ENCODE measurements at places on chromosomes 12 and 14.

DNA sequence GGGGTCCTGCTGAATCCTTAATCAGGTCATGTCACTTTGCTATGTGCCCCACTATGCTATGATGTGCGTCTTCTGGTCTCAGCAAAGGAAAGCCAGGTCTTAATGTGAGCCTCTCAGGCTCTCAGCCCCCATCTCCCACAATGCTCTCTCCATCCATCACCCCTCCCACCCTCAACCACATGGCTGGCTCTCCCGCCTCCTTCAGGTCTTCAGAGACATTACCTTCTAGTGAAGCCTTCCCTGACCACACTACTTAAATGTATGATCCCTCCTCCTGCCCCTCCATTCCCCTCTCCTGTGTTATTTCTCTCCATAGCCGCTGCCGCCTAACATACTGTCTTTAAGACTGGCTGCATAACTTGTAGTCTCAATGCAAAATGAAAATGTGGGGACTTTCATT lies 50.5 kb downstream of the KRT80 start:
- DNase-seq = no peak

GRCh38 chr12:100668945-100669536 lies 95.6 kb downstream of the GAS2L3 start:
- peak; percentile 43 for DNase-seq

- peak; percentile 13 for DNase-seq
Measured at GRCh38 chr14:95463171-95463901, 53.1 kb downstream of the SYNE3 start.

DNA sequence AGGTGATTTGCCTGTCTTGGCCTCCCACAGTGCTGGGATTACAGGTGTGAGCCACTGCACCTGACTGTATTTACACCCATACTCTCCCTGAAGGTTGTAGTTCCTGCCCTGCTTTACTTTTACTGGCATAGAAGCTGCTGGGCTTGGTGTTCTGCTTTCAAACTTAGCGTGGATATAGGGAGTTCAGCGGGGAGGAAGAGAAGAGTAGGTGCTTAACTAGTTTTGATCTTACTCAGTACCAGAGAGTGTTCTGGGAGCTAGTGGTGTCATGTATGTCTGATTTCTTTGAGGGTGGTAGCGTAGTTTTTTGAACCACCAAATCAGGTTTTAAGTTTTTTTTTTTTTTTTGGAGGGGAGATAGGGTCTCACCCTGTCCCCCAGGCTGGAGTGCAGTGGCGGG lies 13.8 kb downstream of the RCOR1 start:
- no peak for DNase-seq

DNA sequence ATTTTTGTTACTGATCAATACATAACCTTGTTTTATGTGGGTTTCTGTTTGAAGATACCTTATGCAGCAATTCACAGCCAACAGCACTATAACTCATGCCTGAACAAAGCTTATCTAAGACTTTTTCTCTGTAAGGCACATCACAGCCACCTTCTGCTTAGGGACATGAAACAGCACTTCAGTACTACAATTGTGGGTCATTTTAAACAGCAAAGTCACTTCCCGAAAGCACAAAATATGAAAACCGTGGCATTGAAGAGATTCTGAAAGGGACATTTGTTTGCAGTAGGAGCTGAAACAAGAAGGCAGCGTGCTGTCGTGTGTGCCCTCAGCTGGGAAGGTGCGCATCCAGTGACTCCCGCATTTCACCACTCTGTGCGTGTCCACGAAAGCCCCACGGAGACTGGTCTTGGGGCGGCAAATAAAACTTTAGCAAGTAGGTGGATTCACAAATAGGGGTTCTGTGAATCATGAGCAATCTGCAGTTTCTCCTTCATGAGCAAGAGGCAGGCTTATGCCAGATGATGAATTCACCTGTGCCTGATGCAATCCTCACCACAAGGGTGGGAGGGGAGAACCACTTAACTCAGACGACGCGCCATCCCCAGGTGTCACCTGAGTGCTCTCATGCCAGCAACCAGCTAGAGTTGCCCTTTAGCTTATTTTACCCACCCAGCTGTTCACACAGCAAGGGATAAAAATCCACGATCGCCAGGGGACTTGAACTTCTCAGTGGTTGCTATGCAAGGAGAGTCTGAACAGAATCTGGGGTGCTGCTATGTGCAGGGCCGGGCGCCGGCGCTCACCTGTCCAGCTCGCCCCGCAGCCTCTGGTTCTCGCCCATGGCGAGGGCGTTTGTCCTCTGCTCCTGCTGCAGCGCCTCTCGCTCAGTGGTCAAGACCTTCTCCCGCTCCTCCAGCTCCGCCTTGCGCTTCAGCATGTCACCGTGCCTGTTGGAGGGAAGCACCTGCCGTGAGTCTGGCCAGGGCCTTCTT lies 54.9 kb upstream of the GPR68 start:
- peak; percentile 38 for DNase-seq

GRCh38 chr12:132154941-132155770 lies 10.9 kb downstream of the NOC4L start:
- DNase-seq = no peak

DNA sequence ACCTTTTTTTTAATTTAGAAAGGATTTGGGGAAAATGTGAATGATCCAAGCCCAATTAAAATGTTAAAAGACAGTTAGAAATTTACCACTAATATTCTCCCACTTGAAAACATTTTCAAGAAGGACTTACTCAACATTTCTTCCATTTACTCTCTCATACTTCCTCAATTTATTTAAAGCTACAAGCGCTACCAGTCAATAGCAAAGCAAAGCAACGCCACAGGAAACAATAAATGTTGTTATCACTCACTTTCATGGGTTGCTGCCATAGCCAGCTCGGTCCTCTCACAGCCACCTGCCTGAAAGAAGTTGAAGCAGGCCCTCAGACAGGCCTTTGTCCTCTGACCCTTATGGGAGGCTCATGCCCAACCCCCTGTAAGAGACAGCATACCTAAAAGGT lies 6.0 kb upstream of the SOS2 start:
- DNase-seq = no peak

DNA sequence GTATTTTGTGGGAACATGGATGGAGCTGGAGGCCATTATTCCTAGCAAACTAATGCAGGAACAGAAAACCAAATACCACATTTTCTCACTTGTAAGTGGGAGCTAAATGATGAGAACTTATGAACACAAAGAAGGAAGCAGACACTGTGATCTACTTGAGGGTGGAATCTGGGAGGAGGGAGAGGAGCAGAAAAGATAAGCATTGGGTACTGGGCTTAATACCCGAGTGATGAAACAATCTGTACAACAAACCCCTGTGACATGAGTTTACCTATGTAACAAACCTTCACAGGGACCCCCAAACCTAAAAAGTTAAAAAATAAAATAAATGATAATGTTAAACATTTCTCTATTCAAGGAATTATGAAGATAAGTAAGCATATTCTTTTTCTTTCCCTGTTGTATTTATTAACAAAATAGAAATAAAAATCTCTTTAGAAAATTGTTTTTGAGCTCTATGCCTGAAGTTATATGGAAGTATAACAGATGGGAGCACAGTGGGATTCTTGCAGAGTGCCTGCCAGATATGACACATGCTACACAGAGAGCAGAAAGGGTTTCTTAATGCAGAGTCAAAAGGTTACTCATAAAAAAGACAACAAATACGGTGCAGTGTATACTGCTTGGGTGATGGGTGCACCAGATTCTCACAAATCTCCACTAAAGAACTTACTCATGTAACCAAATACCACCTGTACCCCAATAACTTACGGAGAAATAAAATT lies 52.0 kb upstream of the SYNE2 start:
- DNase-seq = no peak

- no peak for DNase-seq
Measured at GRCh38 chr12:115785548-115785947, 491.9 kb downstream of the MED13L start.

DNA sequence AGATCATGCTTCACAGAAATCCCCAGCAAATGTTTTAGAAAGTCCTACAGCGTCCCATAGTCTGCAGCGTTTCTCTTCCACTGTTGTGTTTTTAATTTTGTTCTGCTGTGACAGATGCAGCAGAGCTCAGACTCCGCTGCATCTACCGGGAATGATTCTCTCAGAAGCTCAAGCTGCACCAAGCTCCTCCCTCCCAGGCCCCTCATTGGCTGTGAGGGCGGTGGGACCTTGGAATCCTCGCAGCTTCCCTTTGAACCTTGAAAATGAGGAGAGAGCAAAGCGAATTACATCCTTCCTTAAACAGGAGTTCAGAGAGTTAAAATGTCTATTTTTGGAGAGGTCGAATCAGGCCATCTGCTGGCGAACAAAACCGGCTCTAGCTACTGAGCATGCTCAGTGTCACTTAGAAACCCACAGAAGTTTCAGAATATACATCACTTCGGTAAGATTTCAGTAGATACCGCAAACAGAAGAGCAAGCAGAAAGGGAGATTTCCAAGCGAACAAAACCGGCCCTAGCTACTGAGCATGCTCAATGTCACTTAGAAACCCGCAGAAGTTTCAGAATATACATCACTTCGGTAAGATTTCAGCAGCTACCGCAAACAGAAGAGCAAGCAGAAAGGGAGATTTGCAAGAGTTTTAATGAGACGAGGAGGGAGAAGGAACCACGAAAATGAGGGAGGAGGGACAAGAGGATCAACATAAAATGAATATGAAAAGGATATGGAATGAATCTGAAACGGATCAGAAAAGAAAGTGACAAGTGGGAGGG lies at the start of gene ABCD2:
Gene ABCD2, minus strand, starts transcription at position 144 of the 774 bp plus-strand sequence. CDS start 188 bp downstream, outside the sequence.
- DNase-seq = peak; percentile 56

DNA sequence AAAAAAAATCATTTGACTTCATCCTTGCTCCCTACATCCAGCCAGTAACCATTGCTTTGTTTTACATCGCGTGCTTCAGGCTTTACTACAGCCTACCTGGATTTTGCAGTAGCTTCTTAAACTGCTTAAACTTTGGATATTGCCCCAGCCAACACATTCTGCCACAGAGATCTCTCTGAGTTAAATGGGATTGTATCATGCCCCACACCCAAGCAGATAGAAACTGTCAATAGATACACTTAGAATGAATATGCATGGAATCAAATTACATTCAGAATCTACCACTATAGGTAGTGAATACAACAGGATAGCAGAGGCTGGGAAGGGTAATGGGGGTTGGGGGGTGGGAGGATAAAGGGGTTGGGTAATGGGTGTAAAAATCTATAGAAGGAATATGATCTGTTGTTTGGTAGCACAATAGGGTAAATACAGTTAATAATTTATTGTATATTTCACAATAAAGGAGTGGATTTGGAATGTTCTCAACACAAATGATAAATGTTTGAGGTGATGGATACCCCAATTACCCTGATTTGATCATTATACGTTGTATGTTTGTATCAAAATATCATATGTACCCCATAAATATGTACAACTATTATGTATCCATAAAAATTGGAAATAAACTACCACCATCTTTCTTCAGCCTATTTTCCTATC lies 2.7 kb upstream of the MYRFL start:
- DNase-seq = no peak

DNA sequence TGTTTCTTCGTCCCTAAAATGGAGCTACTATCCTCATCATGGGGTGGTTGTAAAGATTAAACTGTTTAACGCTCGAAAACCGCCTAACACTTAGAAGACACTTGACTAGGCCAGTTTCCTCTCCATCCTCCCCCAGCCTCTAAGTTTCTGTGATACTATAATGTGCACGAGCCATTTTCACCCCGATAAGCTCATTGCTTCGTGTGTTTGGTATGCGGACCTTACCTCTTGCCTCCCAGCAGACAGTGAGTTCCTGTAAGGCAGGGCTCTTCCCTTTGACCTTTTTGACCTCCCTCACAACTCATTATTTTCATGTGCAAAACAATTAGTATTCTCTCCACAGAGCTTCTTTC lies 499 bp upstream of the GXYLT1 start:
- DNase-seq = no peak

DNA sequence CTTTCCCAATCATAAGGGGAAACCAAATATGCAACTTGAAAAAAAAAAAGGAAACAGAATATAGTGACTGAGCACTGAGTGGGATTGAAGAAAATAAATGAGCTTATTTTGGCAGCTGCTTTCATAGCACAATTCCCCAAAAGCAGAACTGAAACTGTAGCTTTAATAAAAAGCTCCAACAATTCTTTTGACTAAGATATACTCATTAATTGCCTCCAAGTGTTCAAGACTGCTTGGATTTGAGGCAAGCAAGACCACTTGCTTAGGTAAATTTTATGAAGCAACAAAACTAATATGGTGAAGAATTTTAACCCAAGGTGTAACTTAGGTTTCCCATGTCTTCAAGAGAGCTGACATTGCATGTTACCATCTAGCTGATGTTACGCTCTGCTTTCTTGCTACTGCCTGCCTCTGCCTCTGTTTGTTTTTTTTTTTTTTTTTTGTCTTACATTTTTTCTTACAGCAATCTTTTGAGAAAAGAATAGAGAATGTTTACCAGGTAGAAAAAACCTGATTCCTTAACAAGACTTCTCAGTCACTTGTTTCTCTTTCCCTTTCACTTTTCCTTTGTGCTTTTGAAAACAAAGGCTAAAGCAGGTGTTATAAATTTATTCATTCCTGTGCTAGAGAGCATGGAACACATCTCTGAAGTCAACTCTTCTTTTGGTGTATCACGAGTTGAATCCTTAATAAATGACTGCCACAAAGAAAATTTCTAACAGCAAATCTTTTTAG lies 134.4 kb downstream of the BCAT1 start:
- no peak for DNase-seq

DNA sequence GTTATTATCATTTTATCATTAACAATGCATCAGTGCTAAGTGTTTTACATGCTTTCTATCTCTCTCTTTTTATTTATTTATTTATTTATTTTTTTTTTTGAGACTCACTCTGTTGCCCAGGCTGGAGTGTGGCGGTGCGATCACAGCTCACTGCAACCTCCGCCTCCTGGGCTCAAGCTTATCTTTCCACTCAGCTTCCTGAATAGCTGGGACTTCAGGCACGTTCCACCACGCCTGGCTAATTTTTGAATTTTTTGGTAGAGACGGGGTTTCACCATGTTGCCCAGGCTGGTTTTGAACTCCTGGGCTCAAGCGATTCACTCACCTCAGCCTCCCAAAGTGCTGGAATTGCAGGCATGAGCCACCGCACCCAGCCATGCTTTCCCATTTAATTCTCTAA lies 3.9 kb upstream of the BTG1 start:
- no peak for DNase-seq

DNA sequence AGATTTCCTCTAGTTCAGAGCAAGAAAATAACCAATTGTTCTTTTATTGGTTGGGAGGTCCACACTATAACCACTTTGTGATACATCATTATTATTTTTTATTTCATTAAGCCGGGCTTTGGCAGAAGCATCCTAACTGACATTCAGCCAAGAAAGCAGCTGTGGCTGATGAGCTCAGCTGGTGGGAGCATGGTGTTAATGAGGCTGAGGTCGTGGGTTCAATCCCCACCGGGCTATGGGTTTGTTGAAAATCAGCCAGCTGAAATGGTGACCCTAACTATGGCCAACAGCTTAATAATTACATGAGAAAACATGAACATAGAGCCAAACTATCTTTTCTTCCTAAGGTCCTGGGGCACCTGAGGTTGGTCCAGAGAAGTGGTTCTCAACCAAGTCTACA lies 378.2 kb downstream of the GLT1D1 start:
- no peak for DNase-seq

GRCh38 chr14:73403181-73403752 lies 55.1 kb downstream of the NUMB start:
- DNase-seq = no peak

DNA sequence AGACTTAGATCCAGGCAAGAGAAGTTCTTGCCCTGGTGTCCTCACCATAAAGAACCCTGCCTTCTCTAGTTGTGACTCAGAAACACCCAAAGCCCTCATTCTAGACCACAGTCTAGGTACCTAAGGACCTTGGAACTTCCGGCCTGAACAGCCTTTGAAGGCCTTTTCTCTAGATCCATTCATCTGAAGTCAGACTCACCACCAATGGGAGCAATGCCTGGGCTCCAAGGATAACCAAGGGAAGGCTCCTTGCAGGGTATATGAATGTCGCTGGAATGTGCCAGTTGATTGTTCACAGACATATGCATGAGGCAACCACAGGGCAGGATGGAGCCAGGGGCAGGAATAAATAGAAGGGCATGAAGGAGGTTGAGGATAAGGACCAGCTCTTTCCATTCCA lies 86.3 kb downstream of the PLCZ1 start:
- no peak for DNase-seq
